ENCODE measurements at places on chromosomes 1 and 21.

DNA sequence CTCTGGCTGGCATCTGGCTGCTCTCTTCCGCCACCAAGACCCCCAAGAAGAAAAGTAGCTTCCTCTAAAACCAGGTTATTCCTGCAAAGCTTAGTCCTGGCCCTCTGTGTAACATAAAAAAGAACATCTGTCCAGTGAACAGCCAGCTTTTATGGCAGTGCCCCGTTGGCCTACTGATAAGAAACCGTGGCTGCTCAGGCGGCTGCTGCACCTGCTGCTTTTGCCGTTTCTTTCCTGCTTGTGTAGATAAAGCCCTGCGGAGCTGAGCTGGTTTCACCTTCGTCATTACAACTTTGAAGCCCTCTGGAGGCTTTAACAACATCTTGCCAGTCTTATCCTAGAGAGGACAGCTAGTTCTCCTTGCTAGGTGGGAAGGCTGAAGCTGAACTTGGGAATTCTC, 20.5 kb downstream of the ELAPOR1 start:
- no peak for DNase-seq

DNA sequence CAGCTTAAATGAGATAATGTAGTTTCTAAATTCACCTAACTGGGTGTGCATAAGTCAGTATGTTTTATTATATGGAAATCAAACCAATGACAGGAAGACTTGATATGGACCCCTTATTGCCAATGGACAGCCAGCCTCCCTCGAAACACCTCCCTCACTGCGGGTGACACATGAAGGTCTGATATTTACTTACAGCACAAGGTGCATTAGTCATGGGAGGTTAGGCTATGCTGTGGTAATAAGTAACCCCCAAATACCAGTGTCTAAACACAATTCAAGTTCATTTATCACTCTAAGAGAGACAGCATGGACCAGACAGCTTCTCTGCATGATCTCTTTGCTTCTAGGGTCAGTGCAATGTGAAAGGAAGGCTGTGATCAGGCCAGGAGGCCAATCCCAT, 126.0 kb upstream of the KCNJ6 start:
- DNase-seq: no peak

DNA sequence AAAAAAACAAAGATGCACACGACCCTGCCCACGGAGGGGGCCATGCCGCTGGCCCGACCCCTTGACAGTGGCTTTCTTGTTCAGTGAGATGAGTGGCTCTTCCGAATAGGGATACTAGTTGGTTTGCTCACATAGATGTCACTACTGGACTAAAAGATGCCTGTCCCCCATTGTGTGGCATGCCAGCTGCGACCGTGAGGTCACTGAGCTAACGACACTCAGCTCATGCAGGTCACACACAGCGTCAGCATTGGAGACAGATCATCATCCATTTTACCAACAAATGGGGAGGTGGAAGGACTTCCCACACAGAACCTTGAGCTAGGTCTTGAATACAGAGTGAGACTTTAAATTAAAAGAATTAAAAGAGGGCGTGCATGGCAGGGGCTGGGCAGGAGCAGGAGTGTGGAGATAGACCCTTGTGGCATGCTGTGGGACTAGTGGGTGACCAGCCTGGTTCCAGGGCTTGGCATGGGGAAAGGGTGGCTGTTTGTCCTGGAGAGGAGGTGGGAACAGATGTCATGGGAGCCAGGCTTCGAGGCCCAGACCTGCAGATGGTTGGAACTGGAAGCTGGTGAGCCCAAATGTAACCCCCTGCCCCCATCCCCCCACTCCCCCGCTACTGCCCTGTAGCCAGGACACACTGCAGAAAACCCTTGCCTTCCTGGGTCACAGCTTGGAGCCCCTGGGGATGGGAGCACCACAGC, 12.4 kb downstream of the SLC1A7 start:
- DNase-seq: no peak

GRCh38 chr21:38909929-38910328, 104.2 kb downstream of the ETS2 start:
- no peak for DNase-seq

DNA sequence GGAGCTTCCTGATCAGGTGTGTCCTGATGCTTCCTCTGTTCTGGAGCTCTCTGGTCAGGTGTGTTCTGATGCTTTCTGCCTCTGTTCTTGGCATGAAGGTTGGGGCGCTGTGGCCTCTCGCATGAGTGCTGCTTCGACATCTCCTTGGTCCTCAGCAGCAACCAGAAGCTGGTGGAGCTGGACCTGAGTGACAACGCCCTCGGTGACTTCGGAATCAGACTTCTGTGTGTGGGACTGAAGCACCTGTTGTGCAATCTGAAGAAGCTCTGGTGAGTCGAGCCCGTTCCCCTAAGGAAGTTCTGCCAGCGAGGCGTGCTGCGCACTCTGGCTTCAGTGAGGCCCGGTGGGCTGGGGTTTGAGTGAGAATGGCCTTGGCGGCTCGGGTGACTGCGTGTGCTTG, 18.0 kb downstream of the NLRP3 start:
- no peak for DNase-seq

GRCh38 chr21:33817663-33818451, 97.7 kb downstream of the ATP5PO start:
- DNase-seq: no peak

Data from stimulated activated CD4-positive, alpha-beta T cell treated with anti-CD3 and anti-CD28 coated beads, Interleukin-4, amount 100 ng/mL, for 24 hours (primary cell).